ENCODE measurements at places on chromosomes 7 and 10. TPM values are rescaled to one million over a fixed set of nuclear protein-coding genes. Genes with fewer than 3 reads are reported as not detected.
A peak's percentile ranks its signal among the peaks of the same experiment; 100 is the strongest.

The LRRC61 gene
- total RNA-seq: 0.77 TPM

The TMEM26 gene
- not detected for total RNA-seq

The LIPF gene
- total RNA-seq: not detected

The NUDT13 gene
- total RNA-seq: 2.4 TPM

The STAG3 gene
- total RNA-seq: 1.2 TPM

The CYP2C9 gene
- 0.23 TPM for total RNA-seq

The DPYSL4 gene
- total RNA-seq: 13.5 TPM

The IKZF1 gene
- 0.44 TPM for total RNA-seq

DNA sequence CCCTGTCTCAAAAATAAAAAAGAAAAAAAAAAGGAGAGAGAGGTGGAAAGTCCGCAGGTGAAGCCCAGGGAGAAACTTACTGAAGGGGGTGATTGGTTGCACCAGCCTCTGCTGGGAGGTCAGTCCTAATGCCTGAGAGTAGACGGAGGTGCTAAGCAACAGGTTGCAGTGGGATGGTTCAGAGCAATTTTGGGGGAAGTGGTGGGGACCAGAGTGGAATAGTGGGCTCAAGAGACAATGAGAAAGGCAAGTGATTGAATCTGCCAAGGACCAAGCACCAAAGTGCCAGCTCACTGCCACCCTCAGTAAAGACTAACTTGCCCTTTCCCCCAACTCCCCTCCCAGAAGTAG lies 90.2 kb upstream of the GTF2I start:
- DNase-seq: no peak
- H3K4me3 ChIP-seq: no peak overlapping the region
- no peak overlapping the region for H3K27ac ChIP-seq
- peaks cover 35% of the 10 kb centered on the region for H3K36me3 ChIP-seq
- no peaks in the 10 kb centered on the region for H3K27me3 ChIP-seq

GRCh38 chr10:3350205-3350604 lies 177.6 kb upstream of the PITRM1 start:
- DNase-seq: peak; percentile 59
- H3K4me3 ChIP-seq: no peak overlapping the region
- H3K27me3 ChIP-seq: no peaks in the 10 kb centered on the region
- H3K27ac ChIP-seq: no peak overlapping the region
- H3K4me1 ChIP-seq: no peaks in the 10 kb centered on the region

- no peak for DNase-seq
- no peak overlapping the region for H3K4me3 ChIP-seq
- H3K36me3 ChIP-seq: no peaks in the 10 kb centered on the region
- no peaks in the 10 kb centered on the region for H3K4me1 ChIP-seq
- H3K27ac ChIP-seq: no peak overlapping the region
These were observed 17.3 kb downstream of the KLLN start for GRCh38 chr10:87846023-87846422.

- no peaks in the 10 kb centered on the region for H3K27me3 ChIP-seq
- H3K36me3 ChIP-seq: peaks cover 81% of the 10 kb centered on the region
- H3K27ac ChIP-seq: no peak overlapping the region
These were observed 9.0 kb upstream of the CHUK start for GRCh38 chr10:100238429-100238828.

GRCh38 chr10:129689671-129690071 lies 222.6 kb downstream of the MGMT start:
- DNase-seq: no peak
- no peaks in the 10 kb centered on the region for H3K36me3 ChIP-seq
- H3K4me1 ChIP-seq: no peaks in the 10 kb centered on the region
- H3K27ac ChIP-seq: no peak overlapping the region
- H3K4me3 ChIP-seq: no peak overlapping the region

GRCh38 chr7:4500812-4501211 lies 181.3 kb upstream of the FOXK1 start:
- peak; percentile 52 for DNase-seq
- no peaks in the 10 kb centered on the region for H3K36me3 ChIP-seq
- H3K4me3 ChIP-seq: no peak overlapping the region

GRCh38 chr10:76117949-76118348 lies 686.5 kb downstream of the LRMDA start:
- peaks cover 18% of the 10 kb centered on the region for H3K4me1 ChIP-seq
- no peak overlapping the region for H3K4me3 ChIP-seq
- no peak for DNase-seq
- no peaks in the 10 kb centered on the region for H3K27me3 ChIP-seq

- H3K27ac ChIP-seq: no peak overlapping the region
- H3K27me3 ChIP-seq: no peaks in the 10 kb centered on the region
- H3K4me3 ChIP-seq: no peak overlapping the region
- H3K4me1 ChIP-seq: no peaks in the 10 kb centered on the region
These were observed 14.8 kb downstream of the NPS start for GRCh38 chr10:127563718-127564553.

DNA sequence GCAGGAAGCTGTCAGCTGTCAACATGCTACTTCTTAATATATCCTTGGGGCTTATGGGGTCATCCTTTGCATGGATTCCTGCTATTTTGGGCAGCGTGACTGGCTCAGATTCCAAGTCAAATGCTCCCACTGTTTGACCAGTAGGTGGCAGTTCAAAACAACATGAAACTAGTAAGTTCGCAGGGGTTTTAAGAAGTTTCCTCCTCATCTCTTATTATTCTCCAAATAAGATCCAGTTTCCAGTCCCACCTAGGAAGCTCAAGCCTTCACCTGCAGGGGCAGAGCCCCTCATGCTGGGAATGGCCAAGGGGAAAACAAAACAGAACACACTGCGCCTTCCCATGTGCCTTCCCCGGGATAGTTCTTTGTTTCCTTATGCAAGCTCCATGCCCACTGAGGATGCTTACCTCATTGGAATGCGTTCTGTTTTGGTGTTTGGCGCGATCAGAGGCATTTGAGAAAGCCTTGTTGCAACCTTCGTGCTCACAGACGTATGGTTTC lies 259.8 kb downstream of the GLI3 start:
- no peak overlapping the region for H3K27ac ChIP-seq
- H3K4me1 ChIP-seq: no peaks in the 10 kb centered on the region
- H3K4me3 ChIP-seq: no peak overlapping the region
- peaks cover 6% of the 10 kb centered on the region for H3K36me3 ChIP-seq
- peak; percentile 76 for DNase-seq

GRCh38 chr7:149430192-149430591 lies 30.7 kb downstream of the ZNF777 start:
- H3K27me3 ChIP-seq: no peaks in the 10 kb centered on the region
- no peaks in the 10 kb centered on the region for H3K4me1 ChIP-seq
- no peak overlapping the region for H3K4me3 ChIP-seq
- peaks cover 30% of the 10 kb centered on the region for H3K36me3 ChIP-seq
- DNase-seq: no peak

GRCh38 chr7:43137811-43138210 lies 25.4 kb downstream of the HECW1 start:
- H3K36me3 ChIP-seq: no peaks in the 10 kb centered on the region
- no peak overlapping the region for H3K4me3 ChIP-seq
- no peaks in the 10 kb centered on the region for H3K27me3 ChIP-seq
- H3K27ac ChIP-seq: no peak overlapping the region
- no peak for DNase-seq

Data from endodermal cell (in vitro differentiated cells).